ENCODE measurements at places on chromosomes 6 and 20.

GRCh38 chr20:61997891-61998290 lies 67.8 kb downstream of the TAF4 start:
- H3K27ac ChIP-seq = no peak overlapping the region
- H3K27me3 ChIP-seq = no peaks in the 10 kb centered on the region
- no peaks in the 10 kb centered on the region for H3K4me1 ChIP-seq
- no peak overlapping the region for H3K4me3 ChIP-seq
- peaks cover 79% of the 10 kb centered on the region for H3K36me3 ChIP-seq

GRCh38 chr6:19795211-19795610 lies 42.0 kb upstream of the ID4 start:
- H3K4me1 ChIP-seq = peaks cover 23% of the 10 kb centered on the region
- DNase-seq = no peak
- H3K4me3 ChIP-seq = no peak overlapping the region
- H3K27ac ChIP-seq = no peak overlapping the region
- H3K36me3 ChIP-seq = no peaks in the 10 kb centered on the region
- no peaks in the 10 kb centered on the region for H3K27me3 ChIP-seq

DNA sequence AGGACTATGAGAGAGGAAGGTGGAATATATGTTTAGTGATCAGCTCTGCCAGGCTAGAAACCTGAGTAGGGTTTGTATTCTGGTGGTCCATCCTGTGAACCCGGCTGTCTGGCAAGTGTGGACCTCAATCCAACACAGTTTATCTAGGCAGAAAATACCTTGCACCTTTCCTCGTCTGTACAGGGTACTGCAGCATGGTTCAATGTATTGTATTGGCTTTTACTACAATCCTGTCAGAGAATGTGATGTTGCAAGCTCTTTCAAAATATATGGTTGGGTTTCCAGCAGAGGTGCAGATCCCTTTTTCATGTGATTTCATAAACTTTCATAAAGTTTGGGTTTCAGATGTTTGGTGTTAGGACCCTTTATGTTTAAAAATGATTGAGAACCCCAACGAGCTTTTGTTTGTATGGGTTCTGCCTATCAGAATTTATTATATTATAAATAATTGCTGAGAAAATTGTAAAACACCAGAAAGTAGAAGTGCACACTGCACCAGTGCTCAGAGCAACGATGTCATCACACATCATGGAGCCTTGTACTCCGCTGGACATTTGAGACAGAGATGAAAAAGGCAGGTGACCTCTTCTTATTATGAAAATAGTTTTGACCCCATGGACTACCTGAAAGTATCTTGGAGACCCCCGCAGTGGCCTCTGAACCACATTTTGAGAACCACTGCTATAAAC lies 106.6 kb downstream of the RTN4IP1 start:
- no peaks in the 10 kb centered on the region for H3K27me3 ChIP-seq
- H3K4me3 ChIP-seq = no peak overlapping the region
- no peaks in the 10 kb centered on the region for H3K4me1 ChIP-seq
- H3K36me3 ChIP-seq = no peaks in the 10 kb centered on the region

- no peak for DNase-seq
- no peak overlapping the region for H3K4me3 ChIP-seq
- H3K27me3 ChIP-seq = no peaks in the 10 kb centered on the region
- H3K27ac ChIP-seq = no peak overlapping the region
- H3K4me1 ChIP-seq = no peaks in the 10 kb centered on the region
These were observed 122.1 kb upstream of the SPACA1 start for GRCh38 chr6:87925373-87926060.

DNA sequence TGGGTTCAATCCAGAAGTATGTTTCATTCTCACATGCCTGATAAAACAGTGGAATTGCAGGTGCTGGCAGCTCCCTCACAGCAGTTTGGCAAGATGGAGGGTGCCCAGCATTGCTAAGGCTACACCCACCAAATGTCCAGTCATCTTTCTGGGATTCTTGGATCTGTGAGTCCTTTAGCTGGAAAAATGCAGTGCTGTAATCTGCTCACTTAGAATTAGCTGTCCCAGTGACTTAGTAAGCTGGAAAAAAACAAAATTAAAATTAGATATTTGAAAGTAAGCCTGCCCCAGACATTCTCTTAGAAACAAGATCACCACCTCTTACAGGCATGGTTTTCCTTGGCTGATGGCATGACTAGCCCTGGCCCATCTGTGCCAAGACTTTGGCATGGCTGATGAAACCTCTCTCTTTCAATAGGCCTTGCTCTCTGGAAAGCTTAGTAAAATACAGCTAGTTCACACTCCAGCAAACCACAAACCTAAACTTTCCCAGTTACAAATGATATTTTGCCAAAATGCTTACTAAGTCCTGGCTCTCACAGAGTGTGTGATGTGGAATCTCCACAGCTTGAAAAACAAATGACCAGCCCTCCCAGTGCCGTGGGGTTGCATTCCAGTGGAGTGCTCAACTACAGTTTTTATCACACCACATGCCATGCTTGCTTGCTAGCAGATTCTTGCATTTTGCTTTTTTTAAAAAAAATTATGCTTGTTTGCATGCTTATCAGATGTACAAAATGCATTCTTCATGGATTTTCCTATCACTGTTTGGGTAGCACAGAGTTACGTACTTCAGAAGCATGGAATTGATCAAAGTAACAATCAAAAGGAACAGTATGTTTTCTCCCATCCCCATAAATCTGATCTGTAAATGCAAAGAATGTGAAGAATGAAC lies 261.5 kb downstream of the EYA4 start:
- DNase-seq = peak; percentile 39
- H3K27ac ChIP-seq = peak overlapping the region; percentile 67
- peaks cover 43% of the 10 kb centered on the region for H3K4me1 ChIP-seq
- no peak overlapping the region for H3K4me3 ChIP-seq
- H3K36me3 ChIP-seq = no peaks in the 10 kb centered on the region
